Tibial nerve (tissue), 4 donors: ENCODE measurements at places on chromosomes 3 and 15. TPM values are rescaled to one million over a fixed set of nuclear protein-coding genes. Genes with fewer than 3 reads are reported as not detected.

DNA sequence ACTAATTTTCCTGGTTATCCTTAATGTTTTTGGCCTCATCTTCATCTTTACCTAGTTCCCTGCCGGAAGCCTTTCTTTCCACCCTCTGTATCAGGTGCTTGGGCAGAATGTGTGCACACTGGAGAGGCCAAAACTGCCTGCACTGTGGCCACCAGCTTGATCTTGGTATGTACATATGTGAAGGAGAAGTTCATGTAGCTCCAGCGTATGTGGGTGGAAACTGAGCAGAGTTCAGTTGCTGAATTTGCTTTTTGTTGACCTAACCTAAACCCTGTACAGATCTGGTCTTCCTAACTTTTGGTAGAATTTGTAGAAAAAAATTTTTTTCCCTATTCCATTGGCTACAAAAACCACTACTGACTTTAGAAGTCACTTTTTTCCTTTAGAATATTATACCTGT lies 65.9 kb upstream of the IGSF10 start:
- DNase-seq = no peak

- no peak for DNase-seq
Measured at GRCh38 chr3:177182352-177182751, 14.9 kb downstream of the TBL1XR1 start.

- DNase-seq = no peak
Measured at GRCh38 chr3:8619548-8619947, 25.1 kb downstream of the SSUH2 start.

Gene HTR3E
- total RNA-seq = not detected

GRCh38 chr15:89768071-89768500 lies 8.0 kb upstream of the MESP2 start:
- peak; percentile 61 for DNase-seq

- no peak for DNase-seq
Measured at GRCh38 chr15:66654361-66654738, 47.7 kb upstream of the SMAD6 start.

GRCh38 chr15:88074386-88074785 lies 182.2 kb downstream of the NTRK3 start:
- DNase-seq = no peak

GRCh38 chr3:1774597-1774996 lies 324.1 kb upstream of the CNTN4 start:
- DNase-seq = no peak
